Effector CD8-positive, alpha-beta T cell (primary cell): ENCODE measurements at places on chromosomes 2 and 18.

- no peak for DNase-seq
Measured at GRCh38 chr2:181904022-181904632, 12.6 kb downstream of the ITPRID2 start.

GRCh38 chr18:39232490-39232889 lies 1666.9 kb upstream of the CELF4 start:
- no peak for DNase-seq

DNA sequence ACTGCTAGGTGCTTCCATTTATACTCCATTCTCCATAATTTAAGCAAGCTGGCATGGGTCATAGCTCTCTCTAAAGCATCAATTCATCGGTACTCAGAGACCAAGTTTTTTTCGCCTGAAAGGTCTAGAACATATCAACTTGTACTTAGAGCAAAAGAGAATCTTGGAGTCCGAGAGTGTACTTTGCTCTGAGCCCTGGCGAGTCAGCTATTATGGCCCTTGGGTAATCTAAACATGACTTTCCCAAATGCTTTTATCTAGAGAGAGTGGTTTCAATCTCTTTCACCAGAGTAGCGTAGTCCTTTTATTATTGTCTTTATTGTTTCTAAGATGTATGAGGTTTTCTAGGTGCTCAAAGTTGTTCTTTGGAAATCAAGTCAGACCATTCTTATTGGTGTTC lies 34.4 kb downstream of the MAIP1 start:
- DNase-seq = no peak

DNA sequence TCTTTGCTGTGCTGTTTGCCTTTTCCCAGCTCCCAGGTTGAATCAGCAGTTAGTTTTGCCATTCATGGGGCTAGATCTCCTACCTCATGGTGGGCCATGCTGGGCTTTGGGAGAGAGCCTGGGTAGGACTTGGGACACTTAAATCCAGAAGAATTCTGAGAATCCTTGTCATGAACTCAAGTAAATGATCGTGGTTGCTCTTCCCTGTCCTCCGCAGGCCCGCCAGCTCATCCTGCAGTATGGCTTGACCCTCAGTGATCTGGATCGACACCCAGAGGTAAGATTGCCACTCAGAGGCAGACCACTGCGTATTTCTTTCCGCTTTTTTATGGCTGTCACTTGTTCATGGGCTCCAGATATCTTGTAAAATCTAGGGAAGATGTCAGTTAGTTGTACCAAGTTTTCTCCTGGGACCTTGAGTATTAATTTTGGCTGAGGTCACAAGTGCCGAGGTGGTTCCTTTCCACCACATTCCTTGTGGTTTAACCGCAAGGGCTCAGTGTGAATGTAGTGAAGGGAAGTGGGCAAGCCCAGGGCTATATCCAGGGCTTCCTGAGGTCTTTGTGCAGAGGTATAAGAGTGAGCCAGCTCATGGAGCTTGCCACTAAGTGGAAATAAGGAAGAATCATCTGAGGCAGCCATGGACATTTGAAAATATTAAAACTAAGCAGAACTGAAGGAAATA lies 37.7 kb downstream of the RPIA start:
- no peak for DNase-seq

DNA sequence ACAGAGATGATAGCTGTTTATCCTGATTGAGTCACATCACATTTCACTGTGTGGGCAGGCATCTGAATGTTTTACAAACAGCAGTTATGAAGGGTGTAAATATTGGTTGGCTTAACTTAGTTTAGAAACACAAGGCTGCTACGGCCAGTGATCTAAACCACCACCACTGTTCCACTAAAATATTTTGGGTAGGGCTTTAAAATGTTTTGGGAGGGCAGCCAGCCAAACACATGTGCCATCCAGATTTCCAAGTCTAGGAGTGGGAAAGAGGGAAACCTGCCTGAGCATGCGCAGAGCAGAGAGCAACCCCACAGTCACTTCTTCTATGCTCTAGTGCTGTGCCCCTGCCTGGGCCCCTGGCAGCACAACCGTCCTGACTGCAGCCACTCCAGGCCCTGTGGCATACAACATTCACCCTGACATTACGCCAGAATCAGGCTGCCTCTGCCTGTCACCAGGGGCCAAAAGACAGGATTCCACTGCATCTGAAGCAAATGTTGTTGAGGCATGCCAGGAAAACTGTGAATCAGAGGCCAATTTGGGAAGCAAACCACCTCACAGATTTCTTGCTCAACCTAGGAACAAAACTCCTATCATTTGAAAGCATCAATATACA lies 74.8 kb upstream of the COL5A2 start:
- DNase-seq = no peak

DNA sequence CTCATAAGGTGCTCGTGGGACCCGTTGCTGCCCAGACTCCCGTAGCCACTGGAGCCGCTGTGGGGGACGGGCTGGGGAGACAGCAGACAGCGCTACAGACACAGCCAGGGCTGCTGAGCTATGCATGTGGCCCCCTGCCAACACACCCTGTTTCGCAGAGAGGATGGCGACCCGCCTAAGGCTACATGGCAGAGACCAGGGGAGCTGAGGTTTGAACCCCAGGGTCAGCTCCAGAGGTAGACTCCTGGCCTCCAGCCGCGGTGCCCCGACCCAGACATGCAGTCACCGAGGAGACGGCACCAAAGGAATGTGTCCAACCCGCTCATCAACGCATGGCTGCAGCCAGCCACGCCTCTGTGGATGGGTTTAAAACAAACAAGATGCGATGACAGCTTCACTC lies 21.0 kb upstream of the HES6 start:
- DNase-seq = no peak

DNA sequence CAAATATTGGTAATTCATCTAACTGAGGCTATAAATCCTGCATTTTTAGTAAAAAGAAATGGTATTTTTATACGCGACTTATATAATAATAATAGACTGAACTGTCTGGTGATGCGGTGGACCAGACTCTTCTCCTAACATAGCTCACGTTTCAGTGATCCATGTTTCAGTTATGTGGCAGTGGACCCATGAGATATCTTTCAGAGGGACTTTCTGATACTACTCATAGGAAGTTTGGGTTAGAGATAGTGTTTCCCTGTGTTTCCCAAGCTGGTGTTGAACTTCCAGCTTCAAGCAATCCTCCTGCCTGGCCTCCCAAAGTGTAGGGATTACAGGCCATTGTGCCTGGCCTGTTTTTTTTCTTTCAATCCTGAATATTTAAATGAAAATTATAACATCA lies 59.2 kb downstream of the KCTD1 start:
- DNase-seq = no peak

GRCh38 chr18:49811151-49811938 lies 2.0 kb downstream of the ACAA2 start:
- DNase-seq = no peak

DNA sequence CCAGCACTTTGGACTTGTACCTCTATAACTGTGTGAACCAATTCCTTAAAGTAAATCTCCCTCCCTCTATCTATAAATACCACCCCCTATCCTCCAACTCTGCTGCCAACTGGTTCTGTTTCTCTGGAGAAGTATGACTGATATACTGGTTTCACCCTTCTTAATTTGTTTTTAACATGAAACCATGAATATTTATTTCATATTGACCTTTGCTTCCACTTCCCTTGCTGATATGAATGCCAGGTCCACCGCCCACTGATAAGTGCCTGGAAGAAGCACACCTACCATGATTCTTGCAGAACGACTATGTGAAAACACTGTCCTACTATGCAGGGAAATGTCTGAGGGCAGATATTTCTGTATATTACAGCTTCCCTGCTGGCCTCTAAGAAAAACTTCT lies 131.6 kb downstream of the GAREM1 start:
- DNase-seq = no peak

GRCh38 chr2:95075440-95076132 lies 46.0 kb downstream of the MRPS5 start:
- no peak for DNase-seq

DNA sequence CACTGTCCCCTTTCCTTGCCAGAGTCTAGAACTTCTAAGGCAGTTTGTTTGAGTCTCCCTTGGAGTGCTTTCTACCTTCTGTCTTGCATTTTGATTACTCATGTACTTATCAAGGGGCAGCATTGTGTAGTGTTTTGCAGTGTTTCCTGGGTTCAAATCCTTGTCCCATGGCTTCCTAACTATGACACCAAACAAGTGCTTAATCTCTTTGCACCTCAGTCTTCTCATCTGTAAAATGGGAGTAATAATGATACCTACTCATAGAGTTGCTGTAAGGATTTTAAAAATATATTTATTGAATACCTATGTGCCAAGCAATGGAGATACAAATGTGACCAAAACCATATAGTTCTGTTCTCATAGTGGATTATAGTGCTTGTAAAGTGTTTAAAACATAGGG lies 105.5 kb upstream of the PKDCC start:
- no peak for DNase-seq

- DNase-seq = peak; percentile 18
Measured at GRCh38 chr2:127695491-127696472, 5.5 kb upstream of the SFT2D3 start.

GRCh38 chr2:11435036-11435435 lies 30.9 kb downstream of the E2F6 start:
- no peak for DNase-seq

- no peak for DNase-seq
Measured at GRCh38 chr2:69979902-69980807, 18.7 kb upstream of the ASPRV1 start.

DNA sequence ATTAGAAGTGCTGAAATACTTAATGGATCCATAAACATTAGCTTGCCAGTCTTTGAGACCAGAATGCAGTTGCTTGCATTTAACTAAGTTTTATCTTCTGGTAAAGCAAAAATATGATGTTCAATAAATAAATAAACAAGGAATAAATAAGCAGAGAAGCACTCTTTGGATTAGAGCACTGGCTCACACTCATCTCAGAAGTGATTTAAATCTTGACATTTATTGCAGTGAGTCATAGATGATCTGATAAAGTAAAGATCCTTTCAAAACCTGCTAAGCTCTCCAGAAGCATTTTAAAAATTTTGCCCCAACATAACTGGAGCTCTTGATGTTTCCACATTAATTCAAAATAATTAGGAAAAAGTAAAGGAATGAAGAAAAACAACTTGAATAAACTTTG lies 66.8 kb downstream of the KYNU start:
- DNase-seq = no peak

GRCh38 chr2:156321243-156321904 lies 11.1 kb downstream of the NR4A2 start:
- DNase-seq = no peak

DNA sequence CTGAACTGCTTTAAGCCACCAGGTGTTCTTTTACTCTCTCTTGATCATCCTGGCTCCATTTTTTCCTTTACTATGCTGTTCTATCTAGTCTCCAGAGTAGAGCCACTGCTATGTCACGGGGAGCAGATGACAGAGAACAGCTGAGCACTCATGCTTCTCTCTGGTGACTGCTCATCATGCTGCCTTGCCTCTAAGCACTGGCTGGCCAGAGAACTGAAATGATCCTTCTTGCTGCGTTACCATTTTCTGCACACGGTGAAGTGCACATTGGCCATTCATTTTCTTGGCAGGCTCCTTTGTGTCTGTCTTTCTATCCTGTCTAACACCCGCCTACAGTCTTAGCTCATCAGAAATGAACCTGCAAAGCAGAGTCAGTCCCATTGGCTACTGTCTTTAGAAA lies 86.0 kb downstream of the KCTD1 start:
- no peak for DNase-seq

DNA sequence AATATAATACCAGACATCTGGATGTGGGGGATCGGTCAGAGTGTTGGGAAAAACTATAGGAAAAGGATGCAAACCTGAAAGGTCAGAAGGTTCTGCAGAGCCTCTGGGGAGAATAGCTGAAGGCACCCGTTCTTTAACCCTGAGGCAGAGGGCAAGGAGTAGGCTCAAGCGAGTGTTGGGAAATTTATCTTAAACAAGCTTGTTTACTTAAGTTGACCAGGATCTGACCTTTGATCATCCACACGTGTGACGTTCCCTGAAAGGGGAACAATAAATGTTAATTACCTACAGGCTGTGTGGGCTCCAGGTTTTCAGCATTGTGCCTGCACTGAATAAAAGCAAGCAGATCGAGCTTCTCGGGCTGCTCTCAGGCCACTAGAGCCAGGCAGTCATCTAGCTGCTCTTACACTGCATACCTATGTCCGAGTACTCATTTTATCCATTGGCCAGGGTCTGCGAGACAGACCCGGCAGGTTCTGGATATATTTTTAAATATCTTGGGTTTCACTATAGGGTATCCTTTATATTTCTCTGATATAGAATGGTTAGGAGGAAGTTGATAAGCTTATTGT lies 400.6 kb upstream of the CHST9 start:
- DNase-seq = no peak

DNA sequence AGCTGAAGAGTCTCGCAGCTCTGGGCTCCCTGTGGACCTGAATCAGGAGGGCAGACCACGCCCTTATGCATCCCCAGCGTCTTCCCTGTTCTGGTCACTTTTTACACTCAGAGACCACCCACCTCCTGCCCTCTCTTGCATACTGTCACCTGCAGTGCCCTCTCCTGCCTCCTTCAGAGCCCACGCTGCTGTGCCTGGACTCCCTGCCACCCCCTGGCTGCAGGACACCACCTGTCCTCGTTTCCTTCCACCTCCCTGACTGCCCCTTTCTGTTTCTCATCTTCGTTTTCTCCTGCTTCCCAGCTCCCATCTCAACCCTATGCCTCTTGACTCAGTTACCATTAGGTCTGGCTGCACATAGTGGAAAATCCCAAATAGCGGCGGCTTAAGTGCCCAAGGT lies 9.2 kb upstream of the INHBB start:
- DNase-seq = no peak

- no peak for DNase-seq
Measured at GRCh38 chr2:206989311-206989710, 50.0 kb downstream of the CPO start.

DNA sequence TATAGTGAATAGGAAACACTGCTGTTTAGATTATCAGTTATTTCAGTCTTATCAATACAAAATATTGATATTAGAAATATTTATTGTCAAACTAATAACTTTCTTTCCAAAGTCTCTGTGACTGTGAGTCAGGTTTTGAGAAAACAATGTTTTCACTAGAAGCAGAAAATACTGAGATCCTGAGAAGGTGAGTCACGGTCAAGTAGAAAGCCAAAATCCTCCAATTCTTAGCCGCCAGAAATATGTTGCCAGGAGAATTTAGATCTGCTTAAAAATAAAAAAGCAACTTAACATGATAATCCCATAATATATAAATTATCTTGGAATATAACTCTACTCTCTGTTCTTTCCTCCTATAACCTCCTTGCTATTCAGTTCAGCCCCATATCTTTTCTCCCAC lies 181.9 kb upstream of the NRXN1 start:
- no peak for DNase-seq

- DNase-seq = no peak
Measured at GRCh38 chr2:96254571-96254970, 11.2 kb downstream of the TMEM127 start.

- DNase-seq = no peak
Measured at GRCh38 chr2:88764850-88765153, 73.3 kb downstream of the RPIA start.
